Renal pelvis (tissue), 12 donors: ENCODE measurements at places on chromosomes 4 and X.
A peak's percentile ranks its signal among the peaks of the same experiment; 100 is the strongest.

DNA sequence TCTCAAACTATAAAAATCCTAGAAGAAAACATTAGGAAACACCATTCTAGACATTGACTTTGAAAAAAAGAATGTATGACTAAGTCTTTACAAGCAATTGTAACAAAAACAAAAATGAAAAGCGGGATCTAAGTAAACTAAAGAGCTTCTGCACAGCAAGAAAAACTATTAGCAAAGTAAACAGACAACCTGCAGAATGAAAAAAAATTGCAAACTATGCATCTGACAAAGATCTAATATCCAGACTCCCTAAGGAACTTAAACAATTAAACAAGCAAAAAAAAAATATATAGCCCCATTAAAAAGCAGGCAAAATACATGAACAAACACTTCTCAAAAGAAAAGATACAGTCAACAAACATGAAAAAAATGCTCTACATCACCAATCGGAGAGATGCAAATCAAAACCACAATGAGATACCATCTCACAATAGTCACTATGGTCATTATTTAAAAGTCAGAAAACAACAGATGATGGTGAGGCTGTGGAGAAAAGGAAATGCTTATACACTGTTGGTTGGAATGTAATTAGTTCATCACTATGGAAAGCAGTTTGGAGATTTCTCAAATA is 168.1 kb downstream of the EPHA5 start:
- DNase-seq: no peak

DNA sequence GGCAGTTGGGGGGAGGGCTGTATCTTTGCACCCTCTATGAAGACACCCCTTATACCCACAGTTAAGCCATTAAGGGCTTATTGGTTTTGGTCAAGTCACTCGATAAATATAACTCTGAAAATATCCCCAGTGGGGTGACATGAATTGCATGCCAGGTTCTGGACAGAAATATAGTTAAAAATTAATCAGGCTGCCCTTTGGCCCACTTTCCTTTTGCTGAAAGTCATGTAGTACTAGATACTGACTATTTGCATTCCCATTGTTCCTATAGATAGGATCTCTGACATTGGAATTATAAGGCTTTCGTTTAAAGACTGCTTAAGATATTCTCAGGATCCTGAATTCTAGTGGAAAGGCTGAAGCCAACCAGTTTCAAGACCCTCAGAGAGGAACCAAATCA is 43.5 kb upstream of the LAMP2 start:
- no peak for DNase-seq

- no peak for DNase-seq
Observed at GRCh38 chr4:129144755-129145206, 48.8 kb downstream of the C4orf33 start.

- DNase-seq: no peak
Observed at GRCh38 chr4:183670251-183670650, 11.2 kb downstream of the TRAPPC11 start.

GRCh38 chr4:21366312-21366711 is 582.3 kb downstream of the KCNIP4 start:
- no peak for DNase-seq

GRCh38 chrX:38249965-38250364 is 29.3 kb upstream of the SRPX start:
- peak; percentile 3 for DNase-seq

GRCh38 chr4:107719207-107719921 is 670 bp downstream of the PAPSS1 start:
- DNase-seq: peak; percentile 65

DNA sequence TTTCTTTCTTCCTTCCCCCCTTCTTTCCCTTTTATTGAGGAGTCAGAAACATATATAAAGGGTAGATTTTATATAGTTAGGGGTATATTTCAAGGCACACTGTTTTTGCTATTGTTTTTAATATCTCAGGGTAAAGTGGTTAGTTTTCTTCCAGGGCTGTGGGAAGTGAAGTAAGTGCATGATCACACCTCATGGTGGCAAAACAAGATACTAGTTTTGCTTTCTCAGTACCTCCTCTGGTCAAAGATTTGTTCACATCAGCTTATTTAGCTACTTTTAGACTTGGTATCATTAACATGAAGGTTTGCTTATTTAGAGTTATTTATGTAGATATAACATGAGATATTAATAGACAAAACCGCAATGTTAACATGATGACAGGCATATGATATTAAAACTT is 21.8 kb downstream of the ADAM29 start:
- no peak for DNase-seq
